Aorta (tissue), 5 donors: ENCODE measurements at places on chromosomes 1 and 21. TPM values are rescaled to one million over a fixed set of nuclear protein-coding genes. Genes with fewer than 3 reads are reported as not detected.

Gene ZYG11A
- 0.18 TPM for total RNA-seq

Gene LCE1F
- total RNA-seq: not detected

- no peak within 1 kb of the TSS for H3K27ac ChIP-seq
- H3K27me3 ChIP-seq: no peaks in the 10 kb centered on the region
- H3K4me1 ChIP-seq: no peaks in the 10 kb centered on the region
- no peak within 1 kb of the TSS for H3K4me3 ChIP-seq
- DNase-seq: peak; percentile 77
Measured at GRCh38 chr1:79006564-79006963, at the start of gene ADGRL4. Gene ADGRL4 (minus strand): TSS chr1:79006730. CDS start chr1:79006654, 76 bp downstream.

GRCh38 chr21:36589352-36589971 lies 109.5 kb upstream of the SIM2 start:
- peak; percentile 55 for DNase-seq
- H3K27ac ChIP-seq: no peak overlapping the region
- no peaks in the 10 kb centered on the region for H3K27me3 ChIP-seq
- no peak overlapping the region for H3K4me3 ChIP-seq

GRCh38 chr1:9612162-9612845 lies 23.6 kb downstream of the TMEM201 start:
- no peaks in the 10 kb centered on the region for H3K4me1 ChIP-seq
- no peak overlapping the region for H3K4me3 ChIP-seq
- no peak overlapping the region for H3K27ac ChIP-seq
- DNase-seq: no peak
- no peaks in the 10 kb centered on the region for H3K27me3 ChIP-seq
- H3K36me3 ChIP-seq: no peaks in the 10 kb centered on the region

DNA sequence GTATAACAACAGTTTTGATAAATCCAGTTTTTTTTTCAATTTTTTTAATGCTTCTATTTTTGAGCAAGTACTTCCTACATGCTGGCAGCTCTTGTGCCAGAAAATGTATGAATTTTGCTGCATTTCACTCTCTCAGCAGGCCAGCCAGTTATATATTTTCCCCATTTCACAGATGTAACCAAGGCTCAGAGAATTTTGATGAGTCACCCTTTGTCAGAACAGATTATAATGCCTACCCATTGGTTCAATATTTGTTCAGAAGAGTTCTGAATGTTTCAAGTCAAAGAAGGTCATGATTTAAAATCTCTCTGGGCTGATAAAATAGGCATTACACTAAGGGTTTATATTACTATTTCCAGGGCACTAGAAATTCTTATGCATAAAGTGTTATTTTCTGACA lies 452.2 kb downstream of the RWDD3 start:
- DNase-seq: no peak
- H3K4me1 ChIP-seq: no peaks in the 10 kb centered on the region
- no peak overlapping the region for H3K27ac ChIP-seq

DNA sequence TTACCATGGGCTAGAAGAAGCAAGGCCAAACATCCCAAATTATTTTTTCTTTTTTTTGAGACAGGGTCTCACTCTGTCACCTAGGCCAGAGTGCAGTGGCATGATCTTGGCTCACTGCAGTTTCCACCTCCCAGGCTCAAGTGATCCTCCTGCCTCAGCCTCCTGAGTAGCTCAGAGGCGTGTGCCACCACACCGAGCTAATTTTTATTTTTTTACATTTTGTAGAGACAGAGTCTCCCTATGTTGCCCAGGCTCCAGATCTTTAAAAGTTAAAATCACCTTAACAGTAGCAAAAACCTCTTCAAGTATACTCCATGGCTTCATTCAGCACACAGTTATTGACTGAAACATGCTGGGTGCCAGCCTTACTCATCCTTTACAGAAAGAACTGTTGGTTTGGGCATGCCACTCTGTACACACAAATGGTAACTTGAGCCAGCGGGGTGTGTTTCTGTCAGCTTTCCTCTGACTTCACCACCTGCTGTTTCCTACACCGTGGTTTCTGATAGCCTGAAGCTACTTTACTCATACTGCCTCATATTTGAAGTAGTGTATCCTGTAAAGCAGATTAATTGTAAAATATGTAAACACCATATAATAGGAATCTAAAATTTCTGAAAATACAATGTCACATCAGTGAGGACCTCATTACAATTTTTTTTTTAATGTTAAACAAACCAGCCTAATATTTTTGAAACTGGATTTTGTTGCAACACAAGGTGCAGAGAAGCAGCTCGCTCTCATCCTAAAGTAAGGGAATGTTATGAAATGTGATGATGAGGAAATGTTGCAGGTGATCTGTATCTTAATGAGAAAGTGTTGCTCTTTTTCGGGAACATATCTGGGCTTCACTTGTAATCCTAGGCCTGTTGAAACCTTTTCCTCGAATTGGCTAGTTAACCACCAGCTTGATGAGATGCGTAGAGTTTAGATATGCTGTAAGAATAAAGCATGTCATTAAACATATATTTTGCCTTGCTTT lies 113.9 kb downstream of the ATP5PO start:
- H3K4me3 ChIP-seq: no peak overlapping the region
- H3K27ac ChIP-seq: no peak overlapping the region
- no peaks in the 10 kb centered on the region for H3K27me3 ChIP-seq
- DNase-seq: no peak

DNA sequence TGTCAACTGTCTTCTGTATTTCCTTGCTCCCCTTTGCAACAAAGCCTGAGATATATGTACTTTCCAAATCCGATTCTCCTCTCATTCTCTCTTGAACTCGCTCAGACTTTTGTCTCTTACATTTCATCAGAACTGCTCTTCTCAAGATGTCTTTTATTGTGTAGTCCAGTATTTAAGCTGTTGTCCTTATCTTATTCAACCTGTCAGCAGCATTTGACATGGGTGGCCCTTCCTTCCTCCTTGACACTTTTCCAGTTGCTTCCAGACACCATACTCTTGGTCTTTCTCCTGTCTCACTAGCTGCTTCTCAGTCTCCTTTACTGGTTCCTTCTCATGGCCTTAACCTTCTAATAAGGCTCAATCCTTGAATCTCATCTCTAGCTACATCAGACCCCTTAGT lies 47.0 kb downstream of the TSNAX start:
- H3K27ac ChIP-seq: no peak overlapping the region
- DNase-seq: no peak
- no peaks in the 10 kb centered on the region for H3K36me3 ChIP-seq

DNA sequence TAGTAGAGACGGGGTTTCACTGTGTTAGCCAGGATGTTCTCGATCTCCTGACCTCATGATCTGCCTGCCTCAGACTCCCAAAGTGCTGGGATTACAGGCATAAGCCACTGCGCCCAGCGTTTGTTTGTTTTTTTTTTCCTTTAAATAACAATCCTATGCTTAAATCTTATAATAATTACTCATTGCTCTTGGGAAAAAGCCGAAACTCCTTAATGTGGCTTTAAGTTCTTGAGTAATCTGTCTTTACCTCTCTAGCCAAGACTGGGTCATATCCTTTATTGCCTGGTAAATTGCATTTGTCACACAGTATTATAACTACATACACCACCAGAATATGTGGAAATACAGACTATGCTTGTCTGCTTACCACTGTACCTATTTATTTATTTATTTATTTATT lies 97.1 kb downstream of the MACF1 start:
- no peaks in the 10 kb centered on the region for H3K27me3 ChIP-seq
- no peak for DNase-seq
- H3K4me3 ChIP-seq: no peak overlapping the region
- no peaks in the 10 kb centered on the region for H3K4me1 ChIP-seq
- peaks cover 12% of the 10 kb centered on the region for H3K36me3 ChIP-seq

Gene ZFP69B
- total RNA-seq: 2.4 TPM

DNA sequence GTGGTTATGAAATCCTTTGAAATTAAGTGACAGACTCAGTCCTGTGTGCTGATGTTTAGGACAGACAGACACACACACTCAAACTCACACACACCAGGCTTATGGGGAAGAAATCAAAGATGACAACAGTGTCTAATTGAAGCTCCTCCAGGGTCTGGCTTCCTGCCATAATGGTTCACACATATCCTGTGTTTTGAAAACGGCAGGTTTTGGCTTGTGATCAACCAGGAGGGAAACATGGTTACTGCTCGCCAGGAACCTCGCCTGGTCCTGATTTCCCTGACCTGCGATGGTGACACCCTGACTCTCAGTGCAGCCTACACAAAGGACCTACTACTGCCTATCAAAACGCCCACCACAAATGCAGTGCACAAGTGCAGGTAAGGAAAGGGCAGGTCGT lies 4.6 kb downstream of the MTARC1 start:
- no peaks in the 10 kb centered on the region for H3K27me3 ChIP-seq
- DNase-seq: no peak
- no peaks in the 10 kb centered on the region for H3K4me1 ChIP-seq
- no peak overlapping the region for H3K4me3 ChIP-seq

Gene BEND5
- 11.2 TPM for total RNA-seq

DNA sequence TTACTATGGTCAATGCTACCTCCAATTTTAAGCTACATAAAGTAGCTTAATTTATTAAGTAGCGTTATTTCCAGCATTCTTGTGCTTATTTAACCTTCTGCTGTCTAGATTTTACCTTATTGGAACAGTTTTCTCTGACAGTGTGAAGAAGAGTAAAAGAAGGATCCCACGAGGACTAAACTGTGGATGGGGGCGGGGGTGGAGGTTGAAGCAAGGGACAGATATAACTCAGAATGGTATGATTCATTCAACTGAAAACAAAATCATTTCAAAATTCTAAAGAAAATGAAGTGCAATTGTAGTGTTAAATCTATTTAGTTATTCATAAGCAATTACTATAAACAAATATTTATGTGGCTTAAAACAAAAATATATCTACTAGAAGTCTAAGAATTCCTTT lies 11.5 kb upstream of the VAV3 start:
- no peak for DNase-seq
- no peaks in the 10 kb centered on the region for H3K36me3 ChIP-seq
- H3K27ac ChIP-seq: no peak overlapping the region
- H3K4me3 ChIP-seq: no peak overlapping the region
- H3K27me3 ChIP-seq: no peaks in the 10 kb centered on the region
